Skeletal muscle cell (primary cell): ENCODE measurements at places on chromosomes 7 and 10.

DNA sequence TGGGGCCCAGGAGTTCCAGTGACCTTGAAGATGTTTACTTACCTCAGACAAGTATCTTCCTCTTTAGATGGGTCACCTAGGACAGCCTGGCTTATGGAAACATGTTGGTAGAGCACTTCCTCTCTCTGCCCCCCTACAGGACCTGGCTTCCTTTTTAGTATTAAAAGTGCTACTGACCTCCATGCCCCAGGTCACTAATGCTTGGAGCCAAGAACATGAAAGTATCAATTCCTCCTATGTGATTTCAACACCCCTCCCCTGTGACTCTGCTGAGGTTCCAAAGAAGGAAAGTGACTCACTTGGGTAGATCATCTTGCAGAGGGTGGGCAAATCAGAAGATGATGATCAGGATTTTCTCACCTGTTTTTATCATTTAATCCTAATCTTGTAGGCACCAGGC lies 125.3 kb upstream of the CCDC6 start:
- DNase-seq, result peak; percentile 8

GRCh38 chr10:66698069-66698468 lies 227.8 kb upstream of the LRRTM3 start:
- DNase-seq, result no peak

GRCh38 chr10:224571-224970 lies 89.3 kb downstream of the ZMYND11 start:
- no peak for DNase-seq

DNA sequence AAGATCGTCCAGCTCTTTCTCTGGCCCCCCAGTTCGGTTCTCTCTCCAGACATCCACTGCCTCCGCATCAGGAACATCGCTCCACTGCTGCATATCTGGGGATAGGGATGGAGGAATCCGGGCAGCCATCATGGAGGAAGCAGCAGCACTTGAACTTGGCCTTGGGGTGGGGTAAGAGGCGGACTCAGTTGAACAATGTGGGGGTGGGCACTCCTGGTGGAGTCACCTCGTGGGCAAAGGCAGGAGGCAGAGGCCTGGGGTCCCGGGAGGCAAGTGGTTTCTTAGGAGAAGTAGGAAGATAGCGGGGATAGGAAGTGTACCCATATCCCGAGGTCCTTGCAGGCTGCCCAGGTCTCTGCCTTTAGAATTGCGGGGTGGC lies 98.3 kb downstream of the CHST15 start:
- no peak for DNase-seq

- no peak for DNase-seq
These were observed 122.9 kb downstream of the SH3PXD2A start for GRCh38 chr10:103732339-103733044.
